ENCODE measurements at places on chromosomes 6 and 20. TPM values are rescaled to one million over a fixed set of nuclear protein-coding genes. Genes with fewer than 3 reads are reported as not detected.

DNA sequence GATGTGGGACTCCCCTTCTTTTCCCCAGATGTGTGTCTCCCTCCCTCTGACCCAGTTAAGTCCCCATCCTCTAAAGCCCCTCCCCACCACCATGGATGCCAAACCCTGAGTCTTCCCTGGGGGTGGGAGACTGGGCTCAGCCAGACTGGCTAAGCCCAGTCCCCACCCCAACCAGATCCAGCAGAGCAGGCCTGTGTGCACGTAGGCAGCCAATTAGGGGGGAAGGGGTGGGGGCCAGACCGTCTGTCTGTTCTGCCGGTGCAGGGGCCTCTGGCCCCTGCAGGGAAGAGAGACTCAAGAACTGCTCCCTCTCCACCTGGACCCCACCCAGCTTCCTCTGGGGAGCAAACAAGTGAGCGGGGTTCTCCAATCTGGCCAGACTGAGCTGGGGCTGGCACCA, 605 bp downstream of the COX4I2 start:
- no peak for ATAC-seq

GRCh38 chr6:69116658-69117057, 481.6 kb downstream of the ADGRB3 start:
- no peak for ATAC-seq

DNA sequence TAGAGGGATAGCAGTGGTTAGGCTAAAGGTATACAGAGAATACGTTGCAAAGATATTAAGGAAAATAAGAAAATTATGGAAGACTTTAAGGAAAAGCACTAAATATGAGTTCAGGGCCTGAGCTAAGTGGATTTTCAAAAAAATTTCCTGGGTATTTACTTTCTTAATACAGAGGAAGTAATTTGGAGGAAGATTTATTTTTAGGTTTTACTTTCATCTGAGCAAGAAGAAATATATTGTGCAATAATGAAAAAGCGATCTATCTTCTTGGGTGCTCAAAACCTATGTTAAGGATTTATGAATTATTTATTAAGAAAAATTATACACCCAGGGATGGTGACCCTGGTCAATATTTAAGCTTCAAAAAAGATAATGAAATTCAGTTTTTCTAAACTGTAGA, 224.7 kb downstream of the PLCB1 start:
- ATAC-seq: no peak

- ATAC-seq: peak; percentile 37
Measured at GRCh38 chr20:18567739-18568091, 483 bp downstream of the SMIM26 start.

DNA sequence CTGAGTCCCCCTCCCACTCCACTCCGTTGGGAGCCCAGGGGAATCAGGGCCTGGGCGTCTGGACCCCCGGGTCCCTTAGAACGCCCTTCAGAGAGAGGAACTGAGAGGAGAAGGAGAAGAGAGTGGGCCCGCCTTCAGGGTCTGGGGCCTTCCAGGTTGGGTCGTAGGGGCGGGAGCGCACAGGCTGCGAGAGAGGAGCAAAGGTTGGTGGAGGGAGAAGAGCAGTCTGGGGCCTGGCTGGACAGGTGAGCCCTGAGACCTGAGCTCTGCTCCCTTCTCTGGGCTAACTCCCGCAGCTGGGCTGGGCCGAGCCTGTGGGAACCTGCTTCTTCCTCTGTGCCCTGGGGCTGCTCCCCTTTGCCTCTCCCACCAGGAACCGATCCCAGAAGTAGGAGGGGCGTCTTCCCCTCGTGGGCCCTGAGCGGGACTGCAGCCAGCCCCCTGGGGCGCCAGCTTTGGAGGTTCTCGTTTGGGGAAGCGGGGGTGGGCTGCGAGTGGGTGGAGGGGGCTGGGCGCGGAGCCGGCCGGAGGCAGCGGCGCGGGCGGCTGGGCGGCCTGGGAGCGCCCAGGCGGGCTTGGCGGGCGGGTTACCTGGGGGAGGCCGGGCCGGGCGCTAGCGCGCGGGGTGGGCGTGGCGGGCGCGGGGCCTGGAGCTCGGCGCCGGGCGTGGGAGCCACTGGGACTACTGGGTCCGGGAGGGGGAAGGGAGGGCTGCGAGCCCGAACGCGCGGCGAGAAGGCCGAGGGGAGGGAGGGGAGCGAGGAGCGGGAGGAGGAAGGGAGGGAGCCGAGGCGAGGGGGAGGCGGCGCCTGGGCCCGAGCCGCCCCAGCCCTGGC, at the start of gene DDR1:
DDR1 (plus strand) TSS at position 835 of the 836 bp plus-strand sequence. CDS start 4,211 bp downstream, outside the sequence.
- ATAC-seq: peak; percentile 56

DNA sequence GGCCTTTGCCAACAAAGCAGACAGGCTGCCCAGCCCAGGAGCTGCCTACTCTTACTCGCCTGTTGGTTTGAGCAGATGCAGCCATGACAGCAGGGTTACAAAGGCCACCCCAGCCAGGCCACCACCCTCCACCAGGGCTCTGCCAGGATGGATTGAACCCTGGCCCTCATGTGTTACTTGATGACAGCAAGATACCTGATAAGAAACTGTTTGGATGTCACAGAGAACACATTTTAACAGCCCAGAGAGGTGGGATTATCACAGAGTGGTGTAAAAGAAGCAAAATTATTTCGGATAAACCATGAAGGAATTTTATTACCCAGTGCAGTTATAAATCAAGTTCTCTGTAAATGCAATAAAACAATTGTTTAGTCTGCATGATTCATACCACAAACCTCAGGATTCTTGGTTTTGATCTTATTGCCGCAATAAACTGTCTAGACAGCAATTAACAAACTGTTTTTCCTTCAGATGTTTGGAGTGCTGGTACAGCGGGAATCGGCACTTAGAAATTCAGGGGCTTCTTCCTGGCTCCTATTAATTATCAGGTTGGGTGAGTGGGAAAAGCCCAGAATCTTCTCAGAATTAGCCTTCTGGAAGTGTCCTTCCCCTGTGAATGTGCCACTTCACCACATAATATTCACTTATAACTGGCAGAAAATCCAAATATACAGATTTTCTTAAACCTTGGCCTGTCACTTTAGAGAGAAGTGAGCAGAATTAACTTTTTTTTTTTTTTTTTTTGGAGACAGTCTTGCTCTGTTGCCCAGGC, 58.0 kb upstream of the SALL4 start:
- ATAC-seq: no peak

DNA sequence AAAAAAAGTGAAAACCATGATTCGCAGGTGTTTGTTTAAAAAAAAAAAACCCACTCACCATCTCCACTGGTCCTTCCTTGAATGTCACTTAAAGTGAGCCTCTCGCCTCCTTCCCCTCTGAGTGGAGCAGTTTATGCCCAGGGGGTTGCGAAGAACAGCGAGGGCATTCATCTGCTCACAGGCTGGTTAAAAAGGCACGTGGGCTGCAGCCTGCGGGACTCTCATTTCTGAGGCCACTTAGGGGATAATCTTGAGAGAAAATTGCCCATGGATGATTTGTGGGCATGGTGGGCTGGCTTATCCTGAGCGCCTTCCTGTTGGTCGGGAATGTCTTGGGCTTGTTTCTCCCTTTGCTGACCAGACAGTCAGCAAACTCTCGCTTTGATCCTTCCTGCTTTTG, 18.9 kb downstream of the BCAS4 start:
- ATAC-seq: peak; percentile 2

DNA sequence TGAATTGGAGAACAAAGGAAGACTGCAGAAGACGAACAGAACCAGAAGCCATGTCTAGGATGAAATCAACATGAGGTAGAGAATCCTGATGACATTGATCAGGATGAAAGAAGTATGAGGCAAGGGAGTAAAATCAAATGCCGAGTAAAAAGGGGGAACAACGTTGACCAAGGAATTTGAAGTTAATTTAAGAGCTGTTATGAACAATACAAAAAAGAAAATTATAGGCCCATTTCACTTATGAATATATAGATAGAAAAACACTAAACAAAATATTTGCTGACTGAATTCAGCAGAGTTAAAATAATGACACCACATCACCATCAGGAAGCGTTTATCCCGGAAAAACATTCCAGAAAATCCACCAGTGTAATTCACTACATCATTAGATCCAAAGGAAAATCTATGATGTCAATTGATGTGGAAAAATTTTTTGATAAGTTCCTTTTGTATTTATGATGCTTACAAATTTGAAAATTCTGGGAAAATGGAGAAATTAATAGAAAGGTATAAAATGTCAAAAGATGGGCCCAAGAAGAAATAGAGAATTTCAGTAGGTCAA, 8.1 kb upstream of the CCN5 start:
- no peak for ATAC-seq

DNA sequence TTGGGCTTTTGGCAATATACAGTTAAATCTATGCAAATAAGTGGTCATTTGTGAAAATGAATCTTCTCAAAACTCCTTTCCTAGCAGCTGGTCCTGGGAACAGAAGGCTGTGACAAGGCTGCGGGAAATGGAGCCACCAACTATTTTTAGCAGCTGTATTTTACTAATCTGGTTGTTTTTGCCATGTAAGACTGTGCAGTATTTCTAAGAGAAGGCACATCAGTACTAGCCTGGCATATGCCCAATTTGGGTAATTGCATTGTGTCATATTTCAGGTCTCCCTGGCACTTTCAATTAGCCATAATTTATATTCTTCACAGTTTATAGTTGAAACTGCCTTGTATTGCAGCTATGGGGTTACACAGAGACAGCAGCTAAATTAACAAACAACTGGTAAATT, 109.6 kb downstream of the MANEA start:
- ATAC-seq: no peak

DNA sequence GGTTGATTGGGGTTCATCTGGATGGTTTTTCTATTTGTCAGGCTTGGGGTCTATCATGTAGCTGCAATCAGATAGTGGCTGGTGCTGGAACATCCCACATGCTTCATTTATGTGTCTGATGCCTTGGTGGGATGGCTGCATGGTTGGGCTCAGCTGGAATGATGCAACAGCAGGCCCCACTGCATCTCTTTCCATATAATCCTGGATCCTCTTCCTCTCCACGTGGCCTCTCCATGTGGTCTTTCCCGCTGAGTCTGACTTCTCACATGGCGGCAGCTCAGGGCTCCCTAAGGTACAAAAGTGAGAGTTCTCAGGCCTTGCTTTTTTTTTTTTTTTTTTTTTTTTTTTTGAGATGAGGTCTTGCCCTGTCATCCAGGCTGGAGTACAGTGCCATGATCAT, 65.0 kb upstream of the SUPT3H start:
- no peak for ATAC-seq

- no peak for ATAC-seq
Measured at GRCh38 chr20:62804021-62804626, 511 bp upstream of the OGFR start.

DNA sequence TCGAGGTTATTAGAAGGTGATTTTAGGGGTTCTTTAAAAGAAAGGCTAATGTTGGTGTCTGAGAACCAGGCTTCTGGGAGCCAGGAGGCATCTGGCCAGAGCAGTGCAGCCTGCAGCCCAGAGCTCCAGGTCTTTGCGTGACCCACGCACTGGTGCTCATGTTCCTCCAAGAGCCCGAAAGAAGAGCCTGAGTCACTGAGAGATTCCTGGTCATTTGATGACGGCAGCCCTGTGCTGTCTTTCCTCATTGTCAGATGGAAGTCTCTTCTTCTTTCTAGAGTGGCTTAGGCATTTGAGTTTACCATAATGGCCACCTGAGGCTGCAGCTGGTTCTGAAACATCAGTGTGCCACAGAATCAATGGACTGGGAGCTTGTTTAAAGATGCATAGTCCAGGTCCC, 46.4 kb downstream of the CD109 start:
- ATAC-seq: no peak

- ATAC-seq: no peak
Measured at GRCh38 chr6:138346302-138347195, 31.2 kb upstream of the SMIM28 start.

DNA sequence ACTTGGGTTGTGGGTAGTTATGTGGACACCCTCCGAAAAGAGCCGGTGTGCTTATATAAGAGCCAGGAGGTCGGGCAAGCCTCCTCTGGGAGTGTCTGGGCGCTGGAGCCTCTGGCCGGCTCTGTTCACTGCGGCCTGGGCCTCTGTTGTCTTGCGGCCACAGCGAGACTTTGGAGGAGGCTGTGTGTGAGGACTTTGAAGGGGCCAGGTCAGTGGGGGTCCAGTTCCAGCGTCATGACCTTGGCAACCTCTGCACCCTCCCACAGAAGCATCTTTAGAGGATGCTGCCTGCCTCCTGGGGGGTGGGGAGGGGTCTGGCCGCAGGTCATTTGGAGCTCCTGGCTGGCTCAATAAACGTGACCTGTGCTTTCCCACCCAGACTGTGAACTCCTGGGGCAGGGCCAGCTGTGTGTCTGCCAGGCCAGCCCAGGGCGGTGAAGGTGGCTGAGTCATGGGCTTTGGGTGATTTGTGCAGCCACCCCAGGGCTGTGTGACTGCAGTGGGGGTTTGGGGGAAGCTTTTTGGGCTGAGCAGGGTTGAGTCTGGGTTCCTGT, 1.2 kb downstream of the TCEA2 start:
- ATAC-seq: no peak

- ATAC-seq: no peak
Measured at GRCh38 chr20:63333241-63333836, 27.8 kb downstream of the CHRNA4 start.

DNA sequence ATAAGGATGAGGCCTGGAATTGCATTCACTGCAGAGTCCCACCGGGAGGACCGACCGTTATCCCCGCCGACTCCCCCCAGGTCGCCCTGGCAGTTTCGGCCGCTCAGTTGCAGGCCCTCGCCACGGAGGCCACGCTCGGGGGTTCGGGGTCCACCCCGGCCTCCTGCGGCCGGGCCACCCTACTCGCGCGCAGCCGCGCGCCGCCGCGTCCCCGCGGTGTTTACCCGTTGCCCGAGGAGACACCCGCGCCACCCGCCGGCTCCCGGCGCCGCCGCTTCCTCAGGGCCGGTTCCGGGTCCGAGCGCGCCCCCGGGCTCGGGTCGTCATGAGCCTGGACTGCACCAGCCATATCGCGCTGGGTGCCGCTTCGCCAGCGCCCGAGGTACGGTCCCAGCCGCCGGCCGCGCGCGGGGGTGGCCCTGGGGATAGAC, at the start of gene CCDC170:
CCDC170 (plus strand) TSS at position 214 of the 431 bp plus-strand sequence; CDS start at position 326, 112 bp downstream.
- ATAC-seq: peak; percentile 87

DNA sequence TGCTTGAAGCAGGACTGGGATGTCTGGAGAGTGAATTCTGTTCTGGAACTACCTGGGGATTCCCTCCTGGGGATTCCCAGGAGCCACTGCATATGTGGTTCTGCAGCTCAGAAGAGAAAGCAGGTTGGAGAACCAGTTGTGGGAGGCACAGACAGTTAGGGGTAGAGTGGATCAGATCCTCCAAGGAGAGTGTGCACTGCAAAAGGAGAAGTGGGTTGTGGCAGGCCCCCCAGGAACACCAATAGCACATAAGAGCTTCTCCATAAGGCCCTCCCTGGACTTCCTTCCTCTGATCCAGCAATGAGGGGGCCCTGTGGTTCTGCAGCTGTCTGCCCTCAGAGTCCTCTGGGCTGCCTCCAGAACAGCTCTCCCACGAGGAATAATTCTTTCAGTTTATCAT, 369.2 kb upstream of the CNR1 start:
- ATAC-seq: no peak

The TRMT6 gene
- total RNA-seq: 10.4 TPM

The KCNB1 gene
- total RNA-seq: 4.0 TPM

The DEFB124 gene
- total RNA-seq: not detected

The RUNX2 gene
- total RNA-seq: 0.46 TPM

The CPXM1 gene
- 0.84 TPM for total RNA-seq

The NT5E gene
- 65.7 TPM for total RNA-seq

The VWA7 gene
- 0.68 TPM for total RNA-seq

All from motor neuron (in vitro differentiated cells).